Amniotic epithelial cell (primary cell): ENCODE measurements at places on chromosomes 2 and 18.
A peak's percentile ranks its signal among the peaks of the same experiment; 100 is the strongest.

- DNase-seq: no peak
Measured at GRCh38 chr18:43525169-43525568, 247.9 kb upstream of the SYT4 start.

DNA sequence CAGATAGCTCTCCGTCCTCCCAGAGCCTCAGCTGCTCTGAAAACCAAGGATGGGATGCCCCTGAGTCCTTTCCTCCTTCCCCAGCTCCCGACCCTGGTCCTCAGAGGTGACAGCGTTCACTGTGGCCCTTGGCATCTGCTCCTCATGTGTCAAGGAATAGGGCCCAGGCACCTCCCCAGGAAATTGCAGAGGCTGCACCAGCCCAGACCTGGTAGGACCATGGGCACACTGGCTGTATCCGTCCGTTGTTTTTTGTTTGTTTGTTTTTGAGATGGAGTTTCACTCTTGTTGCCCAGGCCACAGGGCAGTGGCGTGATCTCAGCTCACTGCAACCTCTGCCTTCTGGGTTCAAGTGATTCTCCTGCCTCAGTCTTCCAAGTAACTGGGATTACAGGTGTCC, 37.5 kb upstream of the SLC66A3 start:
- no peak for DNase-seq

GRCh38 chr2:165474619-165475276, 5.2 kb downstream of the CSRNP3 start:
- DNase-seq: no peak

GRCh38 chr2:102639429-102639828, 20.1 kb downstream of the SLC9A2 start:
- DNase-seq: no peak

- no peak for DNase-seq
Measured at GRCh38 chr2:199716807-199717586, 134.0 kb downstream of the FTCDNL1 start.

GRCh38 chr18:44733069-44733753, 52.5 kb downstream of the SETBP1 start:
- peak; percentile 71 for DNase-seq

DNA sequence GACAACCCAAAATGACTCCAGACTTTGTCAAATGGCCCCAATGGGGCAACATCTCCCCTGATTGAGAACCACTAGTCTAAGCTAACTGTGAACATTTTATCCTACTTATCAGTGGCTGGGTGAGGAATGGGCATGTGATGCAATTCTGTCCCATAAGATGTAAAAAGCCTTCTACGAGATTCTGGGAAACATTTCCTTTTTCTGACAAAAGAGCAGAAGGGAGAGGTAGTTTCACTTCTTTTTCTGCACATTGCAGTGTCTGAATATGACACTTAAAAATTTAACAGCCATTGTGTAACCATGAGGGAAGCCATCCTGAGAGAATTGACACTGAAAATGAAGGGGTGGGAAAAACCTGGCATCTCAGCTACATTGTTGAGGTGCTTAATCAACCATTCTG, 17.3 kb upstream of the MARCHF4 start:
- DNase-seq: peak; percentile 69

- DNase-seq: peak; percentile 65
Measured at GRCh38 chr2:26401739-26402541, at the start of gene DRC1. Gene DRC1, plus strand, starts transcription at chr2:26401920. Its CDS starts 70 bp downstream, at chr2:26401990.

DNA sequence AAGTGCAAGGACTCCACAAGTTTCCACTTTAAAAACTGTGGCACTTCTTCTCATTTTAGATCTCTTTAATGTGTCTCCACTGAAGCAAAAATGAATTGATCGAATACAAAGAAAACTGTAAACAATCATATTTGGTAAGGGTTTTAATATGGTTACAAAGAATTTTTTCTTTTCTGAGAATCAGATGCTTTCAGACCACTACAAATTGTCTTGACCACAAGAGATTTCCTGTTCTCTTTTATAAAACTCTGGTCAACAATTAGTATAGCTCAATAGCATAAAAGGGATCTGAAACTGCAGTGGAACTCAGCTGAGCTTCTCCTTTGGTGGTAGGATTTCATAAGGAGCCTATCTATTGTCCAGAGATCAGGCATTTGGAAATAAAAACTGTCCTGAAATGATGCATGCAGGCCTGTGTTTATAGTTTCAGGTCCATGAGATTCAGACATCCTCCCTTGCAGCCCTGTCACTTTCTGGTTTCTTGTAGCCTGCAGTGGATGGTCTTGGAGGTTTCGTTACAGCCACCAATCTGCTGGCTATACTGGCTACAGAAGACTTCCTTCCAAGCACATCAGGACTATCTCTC, 120.0 kb downstream of the DOCK10 start:
- DNase-seq: peak; percentile 40

- peak; percentile 55 for DNase-seq
Measured at GRCh38 chr2:141968433-141968832, 162.4 kb downstream of the LRP1B start.

- peak; percentile 33 for DNase-seq
Measured at GRCh38 chr18:10050956-10051355, 137.1 kb downstream of the VAPA start.

- no peak for DNase-seq
Measured at GRCh38 chr18:4069183-4069582, 385.9 kb downstream of the DLGAP1 start.

GRCh38 chr2:9236045-9236344, 29.4 kb downstream of the ASAP2 start:
- no peak for DNase-seq

DNA sequence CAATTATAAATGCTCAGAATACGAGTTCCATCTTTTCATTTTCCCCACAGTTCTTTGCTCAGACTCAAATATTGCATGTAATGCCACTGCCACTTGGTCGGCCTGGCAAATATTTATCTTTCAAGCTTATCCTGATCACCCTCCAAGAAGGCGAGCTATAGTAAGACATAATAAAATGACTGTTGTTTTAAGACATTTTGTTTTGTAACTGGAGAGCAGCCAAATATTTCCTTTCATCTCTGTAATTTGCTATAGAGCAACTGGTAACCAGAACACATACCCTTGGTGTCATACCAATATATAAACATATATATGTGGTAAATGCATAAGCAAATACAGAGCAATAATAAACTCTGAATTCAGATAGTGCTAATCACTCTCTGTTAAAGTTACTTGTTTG, 7.3 kb upstream of the ATL2 start:
- DNase-seq: no peak

- no peak for DNase-seq
Measured at GRCh38 chr2:234491897-234492296, 5.0 kb downstream of the ARL4C start.

GRCh38 chr2:222982909-222983265, 69.1 kb upstream of the KCNE4 start:
- DNase-seq: no peak

GRCh38 chr2:2879071-2879470, 498.5 kb downstream of the EIPR1 start:
- DNase-seq: no peak

DNA sequence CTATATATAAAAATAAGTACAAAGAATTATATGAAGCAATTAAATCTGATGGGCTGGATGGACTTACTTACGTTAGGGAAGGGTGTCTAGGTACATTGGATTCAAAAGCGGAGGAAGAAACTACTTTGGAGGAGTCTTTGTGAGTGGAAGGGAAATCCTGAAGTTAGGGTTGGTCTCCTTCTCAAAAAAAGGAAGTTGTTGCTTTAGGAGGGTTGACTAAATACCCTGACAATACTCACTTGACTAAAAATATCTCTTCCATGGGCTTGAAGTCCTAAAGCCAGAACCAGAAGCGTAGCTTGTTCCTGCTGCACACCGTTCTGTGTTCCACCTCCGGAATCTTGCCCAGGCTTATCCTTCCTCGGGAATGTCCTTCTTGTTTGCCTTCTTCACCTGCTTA, 143.3 kb upstream of the ZEB2 start:
- DNase-seq: no peak

- no peak for DNase-seq
Measured at GRCh38 chr2:194270648-194271047, 1386.4 kb upstream of the SLC39A10 start.

DNA sequence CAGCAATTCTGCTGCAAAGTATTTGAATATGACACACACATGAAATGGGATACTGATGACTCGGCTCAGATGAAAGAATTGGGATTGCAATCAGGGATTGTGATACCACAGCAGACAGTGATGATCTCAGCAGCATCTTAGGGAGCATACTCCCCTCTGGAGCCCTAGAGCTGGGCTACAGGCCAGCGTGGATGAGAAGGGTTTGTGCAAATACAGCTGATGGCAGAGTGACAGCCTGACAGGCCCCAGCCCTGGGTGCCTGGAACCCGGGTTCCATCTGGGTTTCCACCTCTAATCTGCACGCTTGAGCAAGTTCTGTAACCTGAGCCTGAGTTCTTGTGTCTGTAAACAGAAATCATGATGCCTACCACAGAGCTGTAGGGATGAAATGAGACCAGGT, 418.0 kb downstream of the LRATD1 start:
- DNase-seq: no peak

- DNase-seq: no peak
Measured at GRCh38 chr2:38836791-38837190, 38.9 kb downstream of the DHX57 start.

DNA sequence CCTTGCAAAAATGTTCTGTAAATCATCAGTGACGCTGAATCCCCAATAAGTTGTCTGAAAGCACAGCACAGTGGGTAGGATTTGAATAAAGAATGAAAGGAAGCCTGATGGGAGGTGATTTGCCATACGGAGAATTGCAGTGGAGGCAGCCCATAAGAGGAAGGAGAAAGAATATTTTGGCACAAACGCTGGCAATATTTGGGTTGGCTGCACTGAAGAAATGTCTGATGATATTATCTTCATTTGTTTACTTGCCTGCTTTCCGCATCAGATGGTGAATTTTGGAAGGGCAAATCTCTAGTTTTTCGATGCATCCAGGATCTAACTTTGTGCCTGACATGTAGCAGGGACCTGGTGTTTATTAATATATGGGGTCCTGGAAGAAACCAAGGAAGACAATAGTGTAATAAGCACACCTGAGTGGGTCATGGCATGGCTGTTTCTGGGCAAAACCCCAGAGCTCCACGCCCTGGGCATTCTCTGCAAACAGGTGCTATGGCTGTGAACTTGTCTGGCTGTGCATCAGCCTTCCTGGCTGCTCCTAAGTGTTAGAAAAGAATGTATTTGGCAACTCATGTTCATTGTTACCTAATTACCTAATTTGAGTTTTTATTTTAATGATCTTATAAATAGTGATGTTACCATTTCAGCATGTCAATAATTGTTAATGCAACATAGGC, 5.9 kb downstream of the GALR1 start:
- DNase-seq: no peak

- no peak for DNase-seq
Measured at GRCh38 chr18:40272630-40273231, 1682.3 kb upstream of the PIK3C3 start.

- DNase-seq: peak; percentile 77
Measured at GRCh38 chr2:200624658-200625057, 38.8 kb downstream of the AOX1 start.

DNA sequence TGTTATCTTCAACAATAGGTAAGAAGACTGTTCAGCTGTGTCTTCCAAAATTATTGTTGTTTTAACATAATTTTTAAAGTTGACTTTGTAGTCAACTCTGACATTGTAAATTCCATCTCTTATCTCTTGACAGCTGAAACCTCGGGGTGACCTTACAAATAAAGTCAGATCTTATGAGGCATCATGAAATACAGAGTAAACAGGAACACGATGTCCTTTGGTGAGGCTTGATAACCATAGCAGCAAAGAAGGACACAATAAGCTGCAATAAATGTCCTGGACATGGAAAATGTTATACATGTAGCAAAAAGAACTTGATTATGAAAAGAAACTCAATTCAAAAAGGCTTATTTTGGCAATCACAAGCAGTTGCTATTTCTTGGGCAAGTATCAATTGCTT, 618.9 kb upstream of the SLC39A10 start:
- peak; percentile 38 for DNase-seq

- peak; percentile 61 for DNase-seq
Measured at GRCh38 chr2:207333599-207334300, 168.0 kb upstream of the KLF7 start.
